ENCODE measurements at places on chromosomes 3 and 15. TPM values are rescaled to one million over a fixed set of nuclear protein-coding genes. Genes with fewer than 3 reads are reported as not detected.

The CHST14 gene
- 8.7 TPM for total RNA-seq

The REC114 gene
- not detected for total RNA-seq

GRCh38 chr3:5195605-5196004 is 8.1 kb downstream of the EDEM1 start:
- peak; percentile 69 for DNase-seq

- peak; percentile 32 for DNase-seq
Measured at GRCh38 chr3:16243706-16244490, 20.8 kb downstream of the DPH3 start.

All from activated CD4-positive, alpha-beta memory T cell treated with anti-CD3 and anti-CD28 coated beads for 36 hours (primary cell).